GM12864 (cell line): ENCODE measurements at places on chromosomes 1 and 21.
A peak's percentile ranks its signal among the peaks of the same experiment; 100 is the strongest.

- no peak for DNase-seq
These were observed 566.4 kb downstream of the AJAP1 start for GRCh38 chr1:5220821-5221220.

GRCh38 chr1:25994402-25995150 lies 3.3 kb downstream of the PAFAH2 start:
- no peak for DNase-seq

- no peak for DNase-seq
These were observed 119.5 kb upstream of the TMPRSS2 start for GRCh38 chr21:41627428-41627827.

GRCh38 chr21:36551731-36552433 lies 72.0 kb upstream of the CLDN14 start:
- DNase-seq: no peak

DNA sequence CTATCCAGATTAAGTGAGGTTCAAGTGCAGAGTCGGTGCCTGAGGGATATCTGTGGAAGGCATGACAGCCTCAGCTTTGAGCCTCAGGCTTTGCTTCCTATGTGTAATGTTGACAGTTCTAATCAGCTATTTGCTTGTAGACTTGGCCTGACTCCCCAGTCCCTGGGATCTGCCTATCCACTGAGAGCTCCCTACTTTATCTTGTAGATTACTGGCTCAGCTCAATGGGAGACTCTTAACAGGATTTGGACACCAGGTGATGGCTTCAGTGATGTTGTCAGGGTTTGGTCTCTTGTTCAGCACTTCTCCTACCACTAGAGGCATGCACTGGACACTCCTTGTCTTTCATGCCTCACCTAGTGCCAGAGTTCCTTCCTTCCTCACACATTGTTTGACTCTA lies 126.6 kb upstream of the BEND5 start:
- DNase-seq: no peak

DNA sequence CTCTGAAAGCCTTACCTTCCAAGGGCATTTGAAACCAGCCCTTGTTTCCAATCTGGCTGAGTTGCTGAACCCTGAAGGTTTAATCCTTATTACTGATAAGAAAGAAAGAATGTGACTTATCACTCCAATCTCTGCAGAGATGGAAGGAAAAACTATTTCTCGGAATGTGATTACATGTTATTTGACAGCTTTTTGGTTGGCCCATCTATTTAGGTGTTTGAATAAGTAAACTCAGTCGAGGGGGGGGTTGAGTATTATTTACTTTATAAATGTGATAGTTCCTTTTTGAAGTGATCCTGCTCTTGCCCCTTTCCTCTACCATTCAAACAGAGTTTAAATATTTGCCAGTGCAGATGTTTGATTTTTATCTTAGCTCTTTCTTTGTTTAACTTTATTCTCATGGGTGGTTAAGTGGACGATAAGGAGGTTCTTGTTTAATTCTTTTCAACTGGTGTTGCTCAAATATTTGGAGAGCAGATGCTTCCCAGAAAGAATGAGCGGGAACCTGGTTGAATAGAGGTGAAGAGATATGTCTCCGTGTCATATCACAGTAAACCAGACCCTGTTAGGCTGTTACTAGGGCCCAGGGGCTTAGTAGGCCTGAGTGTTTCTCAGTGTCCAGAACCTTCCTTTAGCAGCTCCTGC lies 126.1 kb downstream of the CACHD1 start:
- DNase-seq: no peak

DNA sequence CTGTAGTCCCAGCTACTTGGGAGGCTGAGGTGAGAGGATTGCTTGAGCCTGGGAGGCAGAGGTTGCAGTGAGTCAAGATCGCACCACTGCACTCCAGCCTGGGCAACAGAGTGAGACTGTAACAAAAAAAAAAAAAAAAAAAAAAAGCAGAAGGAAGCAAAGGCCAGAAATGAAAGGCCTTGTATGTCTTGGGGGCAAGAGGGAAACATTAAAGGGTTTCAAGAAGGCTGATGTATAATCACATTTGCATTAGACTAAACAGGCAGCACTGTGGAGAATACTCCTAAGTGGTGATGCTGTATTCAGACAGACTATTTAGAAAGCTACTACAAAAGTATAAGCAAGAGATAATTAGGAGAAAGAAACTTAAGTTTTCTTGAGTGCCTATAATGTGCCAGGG lies 10.4 kb downstream of the ANP32E start:
- DNase-seq: no peak

DNA sequence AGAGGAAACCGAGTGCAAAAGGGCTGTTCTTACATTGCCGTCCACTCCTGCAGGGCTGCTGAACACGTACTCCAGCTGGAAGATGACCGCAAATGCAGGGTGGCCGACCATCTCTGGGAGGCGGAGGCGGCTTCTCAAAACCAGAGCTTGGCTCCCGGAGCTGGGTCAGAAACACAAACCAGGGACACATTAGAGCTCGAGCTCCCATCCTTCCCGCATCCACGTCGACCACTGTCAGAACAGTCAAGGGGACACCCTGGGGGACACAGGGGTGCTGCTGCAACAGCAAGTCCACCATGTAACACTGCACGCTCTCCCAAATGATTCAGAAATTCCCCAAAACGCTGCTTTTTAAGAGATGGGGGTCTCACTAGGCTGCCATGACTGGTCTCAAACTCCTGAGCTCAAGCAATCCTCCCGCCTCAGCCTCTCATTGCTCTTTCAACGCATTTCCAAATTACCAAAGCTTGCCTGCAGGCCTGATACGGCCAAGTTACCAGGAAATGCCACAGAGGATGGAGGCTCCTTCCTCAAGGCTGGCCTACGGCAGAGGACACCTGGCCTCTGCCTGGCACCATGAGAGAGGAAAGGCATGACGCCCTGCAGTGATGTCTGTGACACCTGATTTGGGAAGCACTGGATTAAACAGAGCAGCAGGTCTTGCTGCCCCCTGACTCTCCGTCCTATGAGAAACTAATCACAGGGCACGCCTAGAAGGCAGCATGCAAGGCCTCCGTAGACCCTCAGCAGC lies 45.0 kb downstream of the NPHP4 start:
- no peak for DNase-seq

- DNase-seq: no peak
These were observed 12.0 kb downstream of the PROK1 start for GRCh38 chr1:110462964-110463363.

- no peak for DNase-seq
These were observed 20.4 kb upstream of the FOXO6 start for GRCh38 chr1:41340655-41341364.

DNA sequence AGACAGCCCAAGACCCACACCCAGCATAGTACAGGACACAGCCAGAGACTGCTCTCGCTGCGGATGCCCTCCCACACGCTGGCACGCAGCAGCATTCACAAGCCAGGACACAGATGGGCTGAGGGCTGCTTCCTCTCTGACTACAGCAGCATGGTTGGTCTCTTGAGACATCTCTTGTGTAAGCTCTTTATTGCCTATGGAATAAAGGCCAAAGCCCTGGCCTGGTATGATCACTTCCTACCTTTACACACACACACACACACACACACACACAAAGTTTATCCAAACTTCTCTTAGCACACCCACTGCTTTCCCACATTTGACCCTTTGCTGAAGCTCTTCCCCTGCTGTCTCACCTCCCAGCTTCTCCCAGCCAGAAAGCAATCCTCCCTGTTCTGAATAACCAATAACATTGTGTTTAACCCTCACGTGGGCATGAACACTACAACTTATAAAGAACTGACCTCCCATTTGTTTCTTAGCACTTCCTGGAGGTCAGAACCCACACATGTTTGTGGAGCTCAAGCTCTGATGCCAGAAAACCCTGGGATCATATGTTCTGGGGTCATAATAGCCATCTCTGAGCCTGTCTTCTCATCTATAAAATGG lies 1.2 kb upstream of the LUZP1 start:
- DNase-seq: no peak

DNA sequence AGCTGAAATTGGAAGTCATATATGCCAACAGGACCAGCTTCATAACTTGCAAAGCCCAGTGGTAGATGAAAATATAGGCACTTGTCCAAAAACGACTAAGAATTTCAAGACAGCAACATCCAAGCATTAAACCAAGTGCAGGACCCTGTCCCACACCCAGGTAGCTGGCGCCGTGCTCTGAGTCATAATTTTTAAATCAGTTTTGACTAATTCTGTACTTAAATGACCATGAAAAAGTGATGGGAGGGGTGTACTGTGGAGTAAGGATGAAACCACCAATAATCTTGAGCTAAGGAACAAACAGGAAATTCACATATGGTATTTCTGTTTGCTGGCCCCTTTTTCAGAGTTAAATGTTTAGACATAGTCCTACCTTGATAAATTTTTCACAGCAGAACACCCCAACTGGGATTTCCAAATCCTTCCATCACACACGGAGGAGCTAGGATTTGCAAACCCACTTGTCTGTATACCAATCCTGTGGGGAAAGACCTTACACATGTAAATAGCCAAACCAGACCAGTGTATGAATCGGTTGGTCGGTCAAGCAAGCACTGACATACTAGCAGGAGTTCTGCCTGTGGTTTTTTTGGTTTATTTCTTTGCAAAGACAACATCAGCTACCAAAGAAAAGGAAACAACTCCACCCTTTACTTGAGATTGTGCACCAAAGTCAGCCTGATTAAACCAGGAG lies 235.7 kb upstream of the RAB4A start:
- peak; percentile 55 for DNase-seq

GRCh38 chr1:61287734-61288133 lies 205.4 kb downstream of the NFIA start:
- DNase-seq: no peak

GRCh38 chr1:44947063-44947773 lies 39.2 kb downstream of the EIF2B3 start:
- DNase-seq: no peak

- no peak for DNase-seq
These were observed 39.6 kb upstream of the ADARB1 start for GRCh38 chr21:45034556-45035476.

GRCh38 chr1:64828829-64829228 lies 84.0 kb downstream of the RAVER2 start:
- no peak for DNase-seq

GRCh38 chr1:16026723-16027484 lies 5.1 kb downstream of the CLCNKA start:
- no peak for DNase-seq

DNA sequence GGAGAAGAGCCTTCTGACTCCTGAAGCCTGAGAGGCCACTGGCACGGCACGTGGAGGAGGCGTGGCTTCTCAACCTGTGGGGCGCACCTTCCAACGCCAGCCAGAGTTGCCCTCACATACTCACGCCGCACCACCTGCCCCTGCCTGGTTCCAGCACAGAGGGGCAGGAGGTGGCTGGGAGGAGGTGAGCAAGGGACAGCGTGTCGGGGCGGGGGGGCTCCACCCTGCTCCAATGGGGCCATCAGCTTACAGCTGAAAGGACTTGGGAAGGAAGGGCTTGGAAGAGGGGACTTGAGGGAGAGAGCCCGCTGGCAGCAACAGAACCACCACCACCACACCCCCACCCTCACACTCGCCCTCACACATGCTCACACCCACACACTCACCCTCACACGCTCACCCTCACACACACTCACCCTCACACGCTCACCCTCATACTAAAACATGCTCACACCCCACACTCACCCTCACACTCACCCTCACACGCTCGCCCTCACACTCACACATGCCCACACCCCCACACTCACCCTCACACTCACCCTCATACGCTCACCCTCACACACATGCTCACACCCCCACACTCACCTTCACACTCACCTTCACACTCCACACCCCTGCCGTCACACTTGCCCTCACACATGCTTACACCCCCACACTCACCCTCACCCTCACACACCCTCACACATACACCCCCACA lies 41.6 kb upstream of the EDN2 start:
- DNase-seq: no peak

GRCh38 chr1:10860682-10861081 lies 64.2 kb upstream of the CASZ1 start:
- DNase-seq: no peak

DNA sequence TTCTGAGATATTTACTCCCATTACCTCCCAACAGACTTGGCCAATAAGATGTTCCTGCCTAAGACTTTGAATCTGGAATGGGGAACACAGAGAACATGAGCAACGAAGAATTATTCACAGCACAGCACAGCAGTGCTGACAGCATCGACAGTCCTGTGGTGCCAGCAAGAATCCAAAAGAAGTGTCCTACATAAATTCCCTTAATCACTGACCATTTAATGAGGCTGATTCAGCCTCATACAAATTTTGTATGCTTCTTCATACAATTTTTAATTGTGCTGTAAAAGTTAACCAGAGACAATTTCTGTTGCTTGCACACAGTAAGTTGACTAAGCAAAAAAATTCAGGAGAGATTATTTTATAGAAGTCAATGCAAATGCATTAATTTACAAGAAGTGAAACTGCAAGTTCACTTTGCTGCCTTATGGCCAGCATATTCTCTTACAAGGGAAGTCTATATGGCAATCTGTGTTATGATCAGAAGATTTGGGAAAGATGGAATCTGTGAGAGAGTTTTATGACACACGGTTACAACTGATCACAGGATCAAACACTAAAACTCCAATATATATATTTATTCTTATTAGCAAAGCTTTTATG lies 855.9 kb downstream of the LTN1 start:
- no peak for DNase-seq

- DNase-seq: no peak
These were observed 72.2 kb upstream of the GADD45A start for GRCh38 chr1:67612788-67613241.

- DNase-seq: peak; percentile 43
These were observed 150.1 kb upstream of the SOD1 start for GRCh38 chr21:31509194-31510017.

GRCh38 chr21:46660505-46660904 lies 25.0 kb downstream of the PRMT2 start:
- DNase-seq: no peak

DNA sequence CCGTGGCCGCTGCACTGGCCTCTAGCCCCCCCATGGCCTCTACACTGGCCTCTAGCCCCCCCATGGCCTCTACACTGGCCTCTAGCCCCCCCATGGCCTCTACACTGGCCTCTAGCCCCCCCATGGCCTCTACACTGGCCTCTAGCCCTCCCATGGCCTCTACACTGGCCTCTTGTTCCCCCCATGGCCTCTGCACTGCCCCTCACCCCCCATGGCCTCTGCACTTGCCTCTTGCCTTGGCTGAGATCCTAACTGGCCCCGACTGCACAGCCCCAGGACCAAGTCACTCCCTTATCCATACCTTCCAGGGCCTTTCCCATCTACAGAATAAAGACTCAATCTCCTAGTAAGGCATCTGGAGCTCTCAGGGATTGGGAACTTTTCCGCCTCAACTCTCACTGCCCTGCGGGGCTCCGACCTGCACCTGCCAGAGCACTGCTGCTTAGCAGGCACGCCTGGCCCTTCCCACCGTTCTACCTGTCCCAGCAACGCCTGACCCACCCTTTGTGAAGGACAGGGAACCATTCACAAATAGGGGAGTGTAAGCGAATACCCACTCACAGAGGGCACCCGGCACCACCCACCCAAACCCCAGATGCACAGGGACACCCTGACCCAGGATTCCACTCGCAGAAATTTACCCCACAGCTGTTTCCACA lies 38.8 kb downstream of the ACOT7 start:
- no peak for DNase-seq
